ENCODE measurements at places on chromosomes 6 and 20. TPM values are rescaled to one million over a fixed set of nuclear protein-coding genes. Genes with fewer than 3 reads are reported as not detected.

- H3K27ac ChIP-seq, result no peak overlapping the region
- no peak for DNase-seq
- no peaks in the 10 kb centered on the region for H3K36me3 ChIP-seq
- H3K27me3 ChIP-seq, result peaks cover 3% of the 10 kb centered on the region
Measured at GRCh38 chr20:25237610-25238318, 10.1 kb upstream of the PYGB start.

HLA-DRB1 gene
- total RNA-seq, result 480 TPM

- no peak overlapping the region for H3K4me3 ChIP-seq
- no peaks in the 10 kb centered on the region for H3K36me3 ChIP-seq
- no peaks in the 10 kb centered on the region for H3K4me1 ChIP-seq
- no peak for DNase-seq
- no peaks in the 10 kb centered on the region for H3K27me3 ChIP-seq
- H3K27ac ChIP-seq, result no peak overlapping the region
Measured at GRCh38 chr20:4544765-4545164, 176.9 kb upstream of the PRND start.

- H3K4me1 ChIP-seq, result peaks cover 5% of the 10 kb centered on the region
- no peaks in the 10 kb centered on the region for H3K36me3 ChIP-seq
- H3K27ac ChIP-seq, result peak overlapping the region; percentile 87
- H3K4me3 ChIP-seq, result peak overlapping the region; percentile 97
- no peaks in the 10 kb centered on the region for H3K27me3 ChIP-seq
Measured at GRCh38 chr6:87407561-87407900, 241 bp upstream of the CFAP206 start.

GRCh38 chr6:2073476-2073875 lies 171.9 kb downstream of the GMDS start:
- no peak overlapping the region for H3K4me3 ChIP-seq
- no peak for DNase-seq
- no peak overlapping the region for H3K27ac ChIP-seq
- no peaks in the 10 kb centered on the region for H3K27me3 ChIP-seq
- H3K4me1 ChIP-seq, result no peaks in the 10 kb centered on the region

DNA sequence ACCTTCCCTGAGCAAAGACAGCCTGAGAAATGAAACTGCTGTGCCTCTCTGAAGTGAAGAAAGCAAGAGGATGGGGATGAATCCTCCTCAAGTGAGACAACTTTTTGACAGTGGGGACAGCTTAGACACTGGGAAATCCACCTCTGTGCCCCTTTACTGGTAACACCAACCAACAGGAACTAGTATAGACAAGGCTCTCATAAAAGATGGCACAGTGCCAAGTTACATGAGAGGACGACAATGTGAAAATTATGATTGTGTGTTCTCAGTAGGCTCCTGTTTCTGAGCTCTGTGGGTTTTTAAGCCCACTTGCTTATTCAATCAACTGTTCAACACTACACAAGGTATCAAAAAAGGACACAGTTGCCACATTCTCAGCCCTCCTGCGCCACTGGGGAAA lies 41.6 kb upstream of the LYRM2 start:
- no peaks in the 10 kb centered on the region for H3K4me1 ChIP-seq
- no peak overlapping the region for H3K27ac ChIP-seq
- H3K4me3 ChIP-seq, result no peak overlapping the region
- no peaks in the 10 kb centered on the region for H3K27me3 ChIP-seq
- H3K36me3 ChIP-seq, result peaks cover 100% of the 10 kb centered on the region

DNA sequence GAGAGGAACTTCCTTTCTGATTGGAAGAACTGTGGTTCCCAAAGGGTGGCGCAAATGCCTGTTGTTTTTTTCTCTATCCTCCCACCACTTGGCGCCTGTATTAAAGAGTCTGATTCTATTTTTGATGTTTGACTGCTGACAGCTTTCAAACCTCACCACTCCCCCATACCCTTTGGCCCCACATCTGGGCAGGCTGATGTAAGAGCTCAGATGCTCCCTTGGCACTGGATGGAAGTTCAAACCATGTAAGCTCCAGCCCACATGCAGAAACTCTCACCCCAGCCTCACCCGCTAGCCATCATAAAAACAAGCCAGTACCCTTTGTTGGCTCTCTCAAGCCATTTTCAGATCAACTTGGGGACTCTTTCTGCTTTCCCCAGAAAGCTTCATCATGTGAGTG lies 20.0 kb upstream of the TMEM14A start:
- H3K4me3 ChIP-seq, result no peak overlapping the region
- no peaks in the 10 kb centered on the region for H3K36me3 ChIP-seq
- H3K27me3 ChIP-seq, result no peaks in the 10 kb centered on the region
- H3K4me1 ChIP-seq, result no peaks in the 10 kb centered on the region

CRISP2 gene
- total RNA-seq, result 0.83 TPM

DNA sequence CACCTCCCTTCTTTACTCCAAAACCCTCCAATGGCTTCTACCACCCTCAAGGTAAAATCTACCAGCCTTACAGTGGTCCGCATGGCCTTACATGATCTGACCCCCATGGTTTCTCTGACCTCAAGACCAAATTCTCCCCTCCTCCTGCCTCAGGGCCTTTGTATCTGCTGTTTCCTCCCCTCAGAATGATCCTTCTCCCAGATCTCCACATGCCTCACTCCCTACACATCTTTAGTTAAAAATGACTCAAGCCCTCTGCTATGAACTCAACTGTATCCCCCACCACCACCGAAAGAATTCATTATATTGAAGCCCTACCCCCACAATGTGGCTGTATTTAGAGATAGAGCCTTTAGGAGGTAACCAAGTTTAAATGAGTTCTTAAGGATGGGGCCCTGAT lies 4.1 kb downstream of the SLC23A2 start:
- H3K4me3 ChIP-seq, result no peak overlapping the region
- DNase-seq, result no peak
- H3K4me1 ChIP-seq, result peaks cover 21% of the 10 kb centered on the region
- H3K27ac ChIP-seq, result no peak overlapping the region

GPLD1 gene
- total RNA-seq, result 3.6 TPM

YIPF3 gene
- total RNA-seq, result 103 TPM

DNA sequence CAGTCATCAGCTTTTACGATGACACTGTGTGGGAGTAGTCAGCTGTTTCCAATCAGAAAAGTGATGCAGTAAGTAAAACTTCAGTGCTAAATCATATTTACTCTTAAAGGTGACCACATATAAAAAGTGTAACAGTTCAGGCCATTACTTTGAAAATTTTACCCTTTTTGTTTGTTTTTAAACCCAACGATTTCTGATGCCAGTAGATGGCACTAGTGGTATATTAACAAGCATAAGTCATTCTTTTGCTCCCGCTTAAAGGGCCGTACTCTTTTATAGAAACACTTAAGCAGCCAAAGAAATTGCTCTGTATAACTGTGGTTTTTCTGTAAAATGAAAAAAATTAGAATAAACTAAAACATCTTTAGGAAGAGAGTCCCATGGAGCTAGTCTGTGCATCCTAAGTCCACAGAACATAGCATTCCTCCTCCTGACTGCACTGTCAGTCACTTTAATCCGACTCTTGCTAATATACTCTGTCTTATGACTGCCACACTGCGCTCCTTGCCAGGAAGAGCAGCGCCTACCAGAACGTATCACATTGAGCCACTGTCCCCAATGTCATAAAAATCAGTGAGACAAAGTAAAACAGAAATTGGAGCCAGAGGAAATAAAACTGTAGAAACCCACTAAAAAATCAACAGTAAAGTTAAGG lies 25.0 kb downstream of the HEBP2 start:
- H3K27me3 ChIP-seq, result no peaks in the 10 kb centered on the region
